ENCODE measurements at places on chromosomes 2 and 18.

DNA sequence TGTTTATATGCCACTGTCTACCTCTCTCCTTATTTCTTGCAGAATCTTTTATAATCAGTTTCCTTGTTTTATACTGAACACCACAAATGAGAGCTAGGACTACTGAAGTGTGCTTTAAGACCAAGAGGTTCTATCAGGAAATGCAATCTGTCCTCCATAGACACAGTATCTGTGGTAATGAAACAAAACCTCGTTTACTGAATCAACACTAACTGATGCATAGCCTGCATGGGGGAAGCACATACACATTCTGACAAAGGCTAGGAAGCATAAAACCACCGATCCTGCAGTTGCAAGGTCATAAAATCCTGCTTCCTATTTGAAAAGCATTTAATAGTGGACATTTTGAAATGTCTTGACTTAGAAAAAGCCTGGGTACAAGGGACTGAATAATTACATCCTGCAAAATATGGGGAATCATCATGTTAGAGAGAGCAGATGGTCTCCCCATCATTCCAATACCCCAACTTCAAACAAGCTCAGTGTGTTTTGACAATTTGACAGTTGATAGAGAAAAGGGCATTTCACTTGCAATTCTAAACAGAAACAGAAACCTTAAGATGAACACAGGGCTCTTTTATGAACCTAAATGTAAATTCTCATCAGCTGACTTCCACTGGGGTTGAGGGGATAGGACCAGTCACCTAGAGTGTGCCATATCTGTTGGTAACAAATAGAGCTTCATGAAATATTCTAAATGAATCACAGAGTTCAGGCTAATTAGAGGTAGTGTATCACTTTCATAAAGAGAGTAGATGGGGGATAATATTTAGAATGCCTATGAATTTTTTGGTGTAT lies 1845.6 kb upstream of the PIK3C3 start:
- DNase-seq, result no peak

DNA sequence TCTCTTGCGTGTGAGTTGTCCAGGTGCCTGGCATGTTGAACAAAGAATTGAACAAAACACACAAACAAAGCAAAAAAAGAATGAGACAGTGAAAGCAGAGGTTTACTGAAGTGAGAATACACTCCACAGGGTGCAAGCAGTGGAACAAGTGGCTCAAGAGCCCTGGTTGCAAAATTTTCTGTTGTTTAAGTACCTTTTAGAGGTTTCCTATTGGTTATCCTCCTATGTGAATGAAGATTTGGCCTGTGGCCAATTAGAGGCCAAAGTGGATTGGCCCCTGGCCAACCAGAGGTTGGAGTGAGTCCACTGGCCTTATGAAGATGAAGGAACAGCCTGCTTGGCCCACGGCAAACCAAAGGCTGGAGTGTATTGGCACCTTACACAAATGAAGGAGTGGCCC lies 1188.5 kb upstream of the NRXN1 start:
- no peak for DNase-seq

DNA sequence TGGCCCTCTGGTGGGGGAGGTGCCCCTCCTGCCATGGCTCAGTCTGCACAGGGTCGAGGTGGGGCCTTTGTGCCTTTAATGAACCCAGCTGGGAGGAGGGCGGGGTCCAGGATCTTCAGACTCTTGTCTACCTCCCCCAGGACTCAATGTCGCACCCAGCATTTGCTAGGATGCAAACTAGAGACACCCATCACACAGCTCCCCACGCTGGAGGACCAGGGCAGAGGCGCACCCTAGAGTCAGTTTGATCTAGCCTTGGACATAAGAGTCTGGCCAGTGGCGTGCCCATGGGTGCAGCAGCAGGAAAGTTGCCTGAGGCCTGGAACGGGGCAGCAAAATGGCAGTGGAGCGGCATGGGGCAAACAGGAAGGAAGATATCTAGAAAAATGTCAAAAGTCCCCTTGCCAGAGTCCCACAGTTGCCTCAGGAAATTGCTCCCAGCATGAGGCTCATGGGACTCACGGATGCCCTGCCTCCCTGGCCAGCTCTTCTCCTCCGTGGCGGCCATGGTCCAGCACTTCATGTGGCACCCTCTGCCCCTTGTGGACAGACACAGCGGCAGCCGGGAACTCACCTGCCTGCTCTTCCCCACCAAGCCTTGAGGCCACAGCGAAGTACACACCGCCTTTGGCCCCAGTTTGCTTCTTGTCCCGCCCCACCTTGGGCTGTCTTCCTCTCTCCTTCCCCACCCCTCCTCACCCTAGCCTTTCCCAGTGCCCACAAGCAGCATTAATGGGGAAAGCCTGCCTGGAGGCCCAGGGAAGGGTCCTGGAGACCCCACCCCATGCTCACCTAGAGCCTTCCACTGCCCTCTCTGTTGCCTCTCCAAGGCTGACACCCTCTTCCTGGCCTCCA lies 17.7 kb downstream of the SH2D6 start:
- DNase-seq, result no peak

DNA sequence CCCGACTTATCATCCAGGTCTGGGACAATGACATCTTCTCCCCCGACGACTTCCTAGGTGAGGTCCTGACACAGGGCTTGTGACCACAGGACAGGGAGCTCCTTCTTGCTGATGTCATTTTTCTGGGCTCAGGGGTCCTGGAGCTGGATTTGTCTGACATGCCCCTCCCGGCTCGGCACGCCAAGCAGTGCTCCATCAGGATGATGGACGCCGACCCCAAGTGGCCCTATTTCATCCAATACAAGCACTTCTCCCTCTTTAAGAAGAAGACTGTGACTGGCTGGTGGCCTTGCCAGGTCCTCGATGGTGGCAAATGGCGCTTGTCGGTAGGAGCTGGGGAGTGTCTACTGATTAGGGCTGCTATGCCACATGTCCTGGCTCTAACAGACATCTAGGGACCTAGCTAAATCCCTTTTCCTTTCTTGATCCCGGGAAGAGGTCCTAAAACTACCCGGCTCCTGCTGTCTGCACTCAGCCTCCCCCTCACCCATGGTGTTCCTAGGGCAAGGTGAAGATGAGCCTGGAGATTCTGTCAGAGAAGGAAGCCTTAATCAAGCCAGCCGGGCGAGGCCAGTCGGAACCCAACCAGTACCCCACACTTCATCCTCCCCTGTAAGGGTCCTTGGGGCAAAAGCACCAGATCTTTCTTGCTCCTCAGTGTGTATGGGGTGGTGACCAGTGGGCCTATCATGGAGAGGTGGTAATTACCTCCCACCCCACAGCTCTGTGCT lies 36.7 kb downstream of the LMAN2L start:
- DNase-seq, result no peak

DNA sequence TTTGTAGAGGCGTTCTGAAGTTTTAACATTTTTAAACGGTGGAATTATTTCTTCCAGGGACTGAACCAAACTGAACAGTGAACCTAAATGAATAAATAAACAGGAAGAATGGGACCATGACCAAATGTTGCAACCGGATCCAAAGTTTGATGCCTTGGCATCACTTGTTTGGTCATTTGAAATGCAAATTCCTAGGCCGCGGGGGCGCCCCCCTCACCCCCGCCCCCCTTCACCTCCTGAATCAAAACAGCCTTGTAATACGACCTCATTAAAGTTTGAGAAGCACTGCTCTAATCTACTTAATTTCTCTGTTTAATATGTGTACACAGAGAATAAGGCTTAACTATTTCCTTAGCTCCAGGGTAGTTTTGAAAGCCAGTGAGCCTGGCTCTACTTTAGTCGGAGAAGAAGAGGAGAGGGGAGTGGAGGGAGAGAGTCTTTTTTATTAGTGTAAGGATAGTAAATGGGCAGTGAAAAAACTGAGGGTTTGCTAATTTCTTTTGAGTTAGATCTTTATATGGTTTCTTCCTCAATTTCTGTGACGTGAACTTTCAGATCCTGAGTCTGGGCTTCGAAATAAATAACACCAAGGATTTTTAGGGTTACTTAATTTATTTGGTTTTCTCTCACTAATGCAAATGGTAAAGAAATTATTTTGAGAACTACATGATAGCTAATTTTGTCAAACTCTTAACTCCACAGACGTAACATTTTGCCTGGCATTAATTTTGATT lies 5.7 kb downstream of the C2orf80 start:
- DNase-seq, result no peak

GRCh38 chr2:241302083-241302482 lies 13.4 kb downstream of the HDLBP start:
- no peak for DNase-seq

GRCh38 chr18:47036298-47036874 lies 965 bp upstream of the ELOA2 start:
- DNase-seq, result no peak

DNA sequence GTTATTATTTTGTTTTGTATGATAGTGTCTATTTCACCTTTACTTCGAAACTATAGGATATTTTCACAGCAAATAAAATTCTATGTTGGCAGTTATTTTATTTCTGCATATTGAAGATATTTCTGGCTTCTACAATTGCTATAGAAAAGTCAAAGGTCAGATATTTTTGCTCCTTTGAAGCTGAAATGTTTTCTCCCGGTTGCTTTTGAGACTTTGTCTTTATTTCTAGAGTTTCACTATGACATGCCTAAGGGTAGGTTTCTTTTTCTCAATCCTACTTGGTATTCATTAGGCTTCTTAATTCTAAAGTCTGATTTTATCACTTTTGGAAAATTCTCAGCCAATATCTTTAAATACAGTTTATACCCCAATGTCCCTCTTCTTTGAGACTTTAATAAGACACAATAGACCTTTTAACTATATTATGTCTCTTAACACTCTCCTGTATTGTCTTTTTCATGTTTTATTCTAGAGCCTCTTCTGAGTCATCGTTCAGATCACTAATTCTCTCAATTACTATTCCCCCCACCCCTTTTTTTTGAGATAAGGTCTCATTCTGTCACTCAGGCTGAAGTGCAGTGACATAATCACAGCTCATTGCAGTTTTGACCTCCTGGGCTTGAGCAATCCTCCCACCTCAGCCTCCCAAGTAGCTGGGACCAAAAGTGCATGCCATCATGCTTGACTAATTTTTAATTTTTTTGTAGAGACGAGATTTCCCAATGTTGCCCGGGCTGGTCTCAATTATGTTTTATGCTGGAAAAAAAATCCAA lies 50.5 kb downstream of the USP37 start:
- no peak for DNase-seq

- DNase-seq, result no peak
Observed at GRCh38 chr18:22064581-22064980, 104.8 kb upstream of the GATA6 start.

DNA sequence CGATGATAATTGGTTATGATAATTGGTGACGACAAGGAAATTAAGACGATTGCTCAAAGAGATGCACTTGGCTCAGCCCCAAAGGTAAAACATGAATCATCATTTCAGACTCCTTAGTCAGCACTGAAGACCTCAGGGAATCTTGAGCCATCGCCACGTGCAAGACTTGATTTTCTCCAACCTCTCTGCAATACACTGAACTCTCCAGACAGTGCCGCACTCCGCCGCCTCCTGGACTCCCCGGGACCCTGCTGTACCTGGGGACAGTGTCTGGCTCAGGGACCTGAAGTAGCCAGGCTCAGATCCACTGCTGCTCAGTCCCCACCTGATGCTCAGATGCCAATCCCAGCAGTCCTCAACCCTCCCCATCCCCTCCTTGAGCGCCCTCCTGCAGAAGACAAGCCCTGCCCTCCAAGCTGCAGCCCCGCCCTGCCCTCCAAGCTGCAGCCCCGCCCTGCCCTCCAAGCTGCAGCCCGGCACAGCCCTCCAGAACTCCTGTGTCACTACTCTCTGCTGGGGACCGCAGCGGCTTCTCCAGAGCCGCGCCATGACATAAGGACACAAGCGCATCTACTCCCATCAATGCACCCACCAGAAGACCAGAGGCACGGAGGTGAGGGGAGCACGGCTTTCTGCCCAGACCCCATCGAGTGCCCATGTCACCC lies 1.1 kb downstream of the TMEM18 start:
- no peak for DNase-seq

DNA sequence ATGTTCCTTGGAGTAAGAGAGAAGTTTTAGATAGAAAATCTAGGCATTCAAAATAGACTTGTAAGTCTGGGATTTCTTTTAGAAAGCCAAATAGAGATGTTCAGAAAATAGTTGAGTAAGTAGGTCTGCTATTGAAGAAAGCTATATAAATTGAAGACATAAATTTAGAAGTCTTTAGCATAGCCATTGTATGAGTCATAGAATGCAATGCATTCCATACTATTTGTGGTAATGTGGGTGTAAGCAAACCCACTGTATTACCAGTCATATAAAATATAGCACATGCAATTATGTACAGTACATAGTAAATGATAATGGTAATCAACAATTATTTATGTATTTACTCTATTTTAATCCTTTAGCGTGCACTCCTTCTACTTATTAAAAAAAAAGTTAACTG lies 14.1 kb downstream of the MC4R start:
- no peak for DNase-seq

GRCh38 chr2:205364261-205364660 lies 318.0 kb upstream of the NRP2 start:
- DNase-seq, result no peak

DNA sequence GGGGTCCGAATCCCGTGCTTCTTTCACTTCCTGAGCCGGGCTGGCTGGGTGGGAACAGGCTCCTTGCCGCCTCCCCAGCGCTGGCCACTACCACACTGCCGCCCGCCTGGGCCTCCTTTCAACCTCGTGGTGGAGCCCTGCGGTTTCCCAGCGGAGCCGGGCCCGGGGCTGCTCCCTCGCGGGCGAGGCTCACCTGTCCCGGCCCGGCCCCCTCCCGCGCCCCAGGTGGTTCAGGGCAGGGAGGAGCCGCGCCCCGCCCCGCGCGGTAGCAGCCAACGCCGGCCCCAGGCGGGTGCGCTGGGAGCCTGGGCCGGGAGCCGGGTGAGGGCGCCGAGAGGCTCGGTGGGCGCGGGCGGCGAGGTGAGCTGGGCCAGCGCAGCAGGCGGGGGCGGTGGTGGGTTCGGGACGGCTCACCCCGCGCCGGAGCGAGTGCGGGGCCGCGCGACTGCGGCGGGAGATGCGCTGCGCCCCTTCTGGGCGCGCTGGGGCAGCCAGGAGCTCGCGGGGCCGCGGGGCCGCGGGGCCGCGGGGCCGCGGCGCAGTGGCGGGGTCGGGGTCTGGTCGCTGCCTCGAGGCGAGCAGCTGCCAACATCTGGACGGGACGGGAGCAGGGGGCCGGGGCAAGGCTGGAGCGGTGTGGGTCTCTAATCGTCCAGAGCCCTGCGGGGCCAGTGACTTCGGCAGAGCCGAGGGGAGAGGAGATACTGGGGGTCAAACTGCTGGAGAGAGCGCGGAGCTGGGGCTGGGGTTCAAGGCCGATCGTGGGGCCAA lies at the start of gene LYPD6B:
LYPD6B (plus strand) TSS at position 258 of the 771 bp plus-strand sequence. CDS start 92,250 bp downstream, outside the sequence.
- DNase-seq, result no peak

DNA sequence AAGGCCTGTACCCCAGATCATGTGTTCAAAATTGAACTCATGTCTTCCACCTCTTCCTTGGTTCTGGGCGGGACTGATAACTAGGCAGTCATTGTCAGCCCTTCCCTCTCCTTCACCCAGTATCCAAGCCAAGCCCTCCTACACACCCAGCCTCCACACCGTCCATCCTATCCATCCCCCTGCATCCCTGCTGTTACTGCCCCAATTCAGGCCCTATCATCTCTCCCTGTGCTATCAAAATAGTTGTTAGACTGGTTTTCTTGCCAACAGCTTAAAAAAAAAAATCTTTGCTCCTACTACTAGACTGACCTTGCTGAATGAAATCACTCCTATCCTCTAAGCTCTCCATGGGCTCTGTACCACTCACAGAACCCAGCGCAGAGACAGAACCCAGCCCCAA lies 32.8 kb downstream of the TGFA start:
- no peak for DNase-seq

Measured in stimulated activated CD8-positive, alpha-beta memory T cell treated with anti-CD3 and anti-CD28 coated beads, Interleukin-4, amount 100 ng/mL, for 4 hours (primary cell).